ENCODE measurements at places on chromosomes 12 and 14. TPM values are rescaled to one million over a fixed set of nuclear protein-coding genes. Genes with fewer than 3 reads are reported as not detected.
A peak's percentile ranks its signal among the peaks of the same experiment; 100 is the strongest.

Gene GLIPR1L2
- total RNA-seq: 0.72 TPM

Gene TAMALIN
- 382 TPM for total RNA-seq

Gene ZDHHC22
- not detected for total RNA-seq

Gene CACNA1C
- total RNA-seq: 0.16 TPM

DNA sequence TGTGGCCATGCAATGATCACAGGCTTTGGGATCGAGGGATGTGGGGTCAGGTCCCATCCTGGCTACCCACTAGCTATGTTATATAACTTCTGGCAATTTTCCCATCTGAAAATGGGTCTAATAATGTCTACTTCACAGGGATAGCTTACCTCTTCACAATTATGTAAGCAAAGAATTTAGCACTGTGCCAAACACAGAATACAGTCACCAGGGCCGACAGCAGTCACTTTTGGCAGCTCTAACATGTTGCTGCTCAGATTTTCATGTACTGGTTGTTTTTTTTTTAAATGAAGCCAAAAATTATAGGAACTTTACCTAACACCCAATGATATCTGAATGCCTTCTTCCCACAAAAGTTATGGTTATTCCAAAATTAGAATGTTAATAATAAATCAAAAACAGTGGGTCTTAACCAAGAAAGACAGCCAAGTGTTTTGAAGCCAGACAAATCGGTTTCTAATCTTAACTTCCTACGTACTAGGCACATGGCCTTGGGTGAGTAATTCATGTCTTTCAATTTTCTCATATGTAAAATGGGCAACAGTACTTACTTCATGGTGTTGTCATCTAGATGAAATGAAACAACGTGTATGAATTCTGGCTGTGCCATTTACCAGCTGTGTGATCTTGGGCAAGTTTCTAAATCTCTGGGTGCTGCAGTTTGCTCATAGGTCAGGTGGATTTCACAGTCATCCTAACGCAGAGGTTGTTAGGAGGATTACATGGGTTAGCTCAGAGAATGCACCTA lies 13.0 kb upstream of the PCED1B start:
- no peaks in the 10 kb centered on the region for H3K4me1 ChIP-seq
- no peak for DNase-seq
- H3K27ac ChIP-seq: no peak overlapping the region
- no peaks in the 10 kb centered on the region for H3K27me3 ChIP-seq
- no peak overlapping the region for H3K4me3 ChIP-seq

GRCh38 chr12:93167841-93168492 lies 209.8 kb upstream of the NUDT4 start:
- no peaks in the 10 kb centered on the region for H3K27me3 ChIP-seq
- H3K27ac ChIP-seq: no peak overlapping the region
- DNase-seq: no peak

DNA sequence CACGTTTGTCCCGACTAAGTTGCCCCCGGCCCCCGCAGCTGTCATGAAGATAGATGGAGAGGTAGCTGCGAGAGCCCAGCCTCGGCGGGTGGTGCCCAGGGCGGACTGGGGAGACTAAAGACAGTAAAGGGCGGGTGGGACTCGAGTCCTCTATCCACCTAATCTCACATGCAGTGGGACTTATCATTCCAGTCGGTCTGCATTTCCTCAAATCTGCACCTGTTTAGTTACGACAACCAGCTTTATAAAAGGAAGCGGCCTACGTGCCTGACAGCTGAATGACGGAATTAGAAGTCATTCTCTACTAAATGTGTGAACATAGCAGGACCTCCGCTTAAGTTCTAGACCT lies 109.8 kb upstream of the EGLN3 start:
- H3K36me3 ChIP-seq: no peaks in the 10 kb centered on the region
- H3K4me1 ChIP-seq: peaks cover 12% of the 10 kb centered on the region
- DNase-seq: no peak
- peak overlapping the region; percentile 44 for H3K27ac ChIP-seq

GRCh38 chr14:44863271-44863670 lies 98.5 kb downstream of the KLHL28 start:
- no peaks in the 10 kb centered on the region for H3K36me3 ChIP-seq
- DNase-seq: no peak
- H3K27me3 ChIP-seq: no peaks in the 10 kb centered on the region
- H3K27ac ChIP-seq: no peak overlapping the region

GRCh38 chr12:3086729-3087323 lies 9.6 kb downstream of the TSPAN9 start:
- no peak overlapping the region for H3K27ac ChIP-seq
- DNase-seq: no peak
- H3K36me3 ChIP-seq: no peaks in the 10 kb centered on the region
- H3K4me1 ChIP-seq: no peaks in the 10 kb centered on the region

DNA sequence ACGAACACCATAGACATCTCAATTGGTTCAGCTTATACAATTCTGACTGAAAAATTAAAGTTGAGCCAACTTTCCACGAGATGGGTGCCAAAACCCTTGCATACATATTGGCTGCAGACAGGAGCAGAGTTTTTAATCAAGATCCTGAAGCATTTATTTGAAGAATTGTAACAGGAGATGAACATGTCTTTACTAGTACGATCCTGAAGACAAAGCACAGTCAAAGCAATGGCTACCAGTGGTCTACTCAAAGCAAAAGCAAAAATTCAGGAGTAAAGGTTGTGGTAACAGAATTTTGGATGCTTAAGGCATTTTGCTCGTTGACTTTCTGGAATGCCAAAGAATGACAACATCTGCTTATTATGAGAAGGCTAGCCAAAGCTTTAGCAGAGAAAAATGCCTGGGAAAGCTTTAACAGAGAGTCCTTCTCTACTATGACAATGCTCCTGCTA lies 20.7 kb downstream of the ZDHHC17 start:
- no peaks in the 10 kb centered on the region for H3K36me3 ChIP-seq
- no peaks in the 10 kb centered on the region for H3K27me3 ChIP-seq
- H3K27ac ChIP-seq: no peak overlapping the region
- DNase-seq: no peak
- H3K4me3 ChIP-seq: no peak overlapping the region
- H3K4me1 ChIP-seq: no peaks in the 10 kb centered on the region

DNA sequence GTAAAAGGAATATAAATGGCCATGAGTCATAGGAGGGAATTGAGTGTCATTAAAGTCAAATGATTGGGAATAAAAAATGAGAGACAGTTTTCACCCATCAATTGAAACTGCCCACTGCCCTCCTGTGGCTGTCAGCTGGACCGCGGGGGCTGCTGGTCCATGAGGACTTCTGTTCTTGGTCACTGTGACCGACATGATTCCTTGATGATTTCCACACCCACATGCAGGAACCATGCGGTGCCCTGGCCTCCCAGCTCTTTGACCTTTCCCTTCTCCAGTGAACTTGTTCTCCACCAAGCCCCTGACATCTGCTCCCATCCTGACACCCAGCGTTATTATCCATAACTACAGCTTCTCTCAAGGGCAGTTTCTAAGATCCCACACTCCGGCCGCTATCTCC lies 48.4 kb downstream of the C12orf75 start:
- H3K4me3 ChIP-seq: no peak overlapping the region
- no peaks in the 10 kb centered on the region for H3K4me1 ChIP-seq
- H3K27ac ChIP-seq: no peak overlapping the region
- no peaks in the 10 kb centered on the region for H3K27me3 ChIP-seq
- DNase-seq: no peak

DNA sequence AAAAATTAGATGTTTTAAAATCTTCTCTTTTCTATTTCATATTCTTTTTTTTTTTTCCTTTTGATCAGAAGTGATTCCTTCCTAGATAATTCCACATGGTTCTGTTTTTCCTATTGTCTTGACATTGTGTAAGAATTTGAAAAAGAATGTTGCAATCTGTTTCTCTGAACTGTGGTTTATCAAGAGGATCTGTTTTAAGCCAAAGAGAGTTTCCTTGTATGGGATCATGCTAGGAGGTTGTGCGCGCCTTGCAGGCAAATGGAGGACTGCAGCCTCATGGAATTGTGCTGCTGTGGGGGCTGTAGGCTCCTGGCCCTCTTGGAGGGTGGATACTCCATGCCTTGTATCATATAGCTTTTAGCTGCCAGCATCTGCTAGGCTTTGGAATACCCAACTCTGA lies 43.3 kb upstream of the MBIP start:
- H3K4me1 ChIP-seq: no peaks in the 10 kb centered on the region
- no peak overlapping the region for H3K4me3 ChIP-seq
- H3K27me3 ChIP-seq: peaks cover 4% of the 10 kb centered on the region
- no peak for DNase-seq
- H3K27ac ChIP-seq: no peak overlapping the region

GRCh38 chr14:105855246-105855892 lies 329.0 kb downstream of the TMEM121 start:
- H3K27ac ChIP-seq: no peak overlapping the region
- H3K27me3 ChIP-seq: peaks cover 45% of the 10 kb centered on the region
- H3K36me3 ChIP-seq: no peaks in the 10 kb centered on the region

- peaks cover 22% of the 10 kb centered on the region for H3K36me3 ChIP-seq
- peaks cover 33% of the 10 kb centered on the region for H3K4me1 ChIP-seq
- peak overlapping the region; percentile 73 for H3K4me3 ChIP-seq
- H3K27me3 ChIP-seq: no peaks in the 10 kb centered on the region
These were observed 134.4 kb upstream of the AMIGO2 start for GRCh38 chr12:47214001-47214619.

DNA sequence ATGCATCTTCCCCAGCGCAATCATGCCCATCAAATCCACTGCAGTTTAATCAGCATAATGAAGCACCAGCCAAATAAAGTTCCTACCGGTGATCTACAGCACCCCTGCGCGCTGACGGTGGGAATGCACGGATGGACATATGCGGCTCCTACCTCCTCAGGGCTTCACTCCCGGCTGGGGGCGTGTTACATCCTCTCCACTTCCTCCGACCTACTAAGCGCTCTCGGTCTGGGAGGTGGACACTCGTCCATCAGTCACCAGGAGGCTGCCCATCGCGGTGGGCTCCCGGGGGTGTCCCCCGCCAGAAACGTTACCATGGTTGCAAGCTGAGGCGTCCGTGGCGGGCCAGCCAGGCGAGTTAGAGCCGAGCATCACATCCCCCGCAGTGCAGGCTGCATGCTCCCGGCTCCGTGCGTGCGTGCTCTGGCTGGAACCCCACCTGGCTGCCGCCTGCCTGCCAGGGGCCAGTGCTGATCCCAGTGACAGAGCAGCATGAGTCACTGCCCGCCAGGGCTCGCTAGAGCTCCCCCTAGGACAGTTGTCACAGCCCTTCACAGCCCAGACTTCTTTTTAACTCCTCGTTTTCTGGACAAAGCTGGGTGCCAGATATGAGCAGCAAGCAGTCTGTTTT lies 73.0 kb downstream of the CIT start:
- DNase-seq: no peak
- H3K4me1 ChIP-seq: no peaks in the 10 kb centered on the region
- H3K27me3 ChIP-seq: peaks cover 3% of the 10 kb centered on the region
- H3K36me3 ChIP-seq: no peaks in the 10 kb centered on the region
- no peak overlapping the region for H3K4me3 ChIP-seq

- H3K27ac ChIP-seq: no peak overlapping the region
- no peaks in the 10 kb centered on the region for H3K36me3 ChIP-seq
- no peak overlapping the region for H3K4me3 ChIP-seq
- DNase-seq: no peak
- H3K4me1 ChIP-seq: peaks cover 8% of the 10 kb centered on the region
These were observed 44.9 kb downstream of the IFNG start for GRCh38 chr12:68114606-68115005.

DNA sequence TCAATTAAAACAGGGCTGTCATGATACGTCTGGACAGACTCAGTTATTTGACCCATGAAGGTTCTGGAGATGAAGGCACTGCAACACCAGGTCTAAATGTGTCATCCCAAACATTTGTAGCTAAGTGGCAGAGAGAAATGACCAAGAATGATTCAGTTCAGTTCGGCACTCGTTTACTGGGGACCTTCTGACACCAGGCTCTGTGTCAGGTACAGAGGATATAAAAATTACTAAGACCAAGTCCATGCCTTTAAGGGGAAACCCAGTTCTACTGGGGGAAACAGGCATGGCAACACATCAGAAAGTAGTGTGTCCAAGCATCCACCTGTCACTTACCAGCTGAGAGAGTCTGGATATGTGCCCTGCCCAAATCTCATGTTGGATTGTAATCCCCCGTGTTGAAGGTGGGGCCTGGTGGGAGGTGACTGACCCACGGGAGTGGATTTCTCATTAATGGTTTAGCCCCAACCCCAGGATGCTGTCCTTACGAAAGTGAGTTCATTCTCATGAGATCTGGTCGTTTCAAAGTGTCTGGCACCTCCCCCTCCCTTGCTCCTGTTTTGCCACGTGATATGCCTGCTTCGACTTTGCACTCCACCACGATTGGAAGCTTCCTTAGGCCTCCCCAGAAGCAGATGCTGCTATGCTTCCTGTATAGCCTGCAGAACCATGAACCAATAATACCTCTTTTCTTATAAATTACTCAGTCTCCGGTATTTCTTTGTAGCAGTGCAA lies 41.9 kb upstream of the BCL2L14 start:
- H3K4me1 ChIP-seq: peaks cover 38% of the 10 kb centered on the region
- no peaks in the 10 kb centered on the region for H3K36me3 ChIP-seq
- H3K4me3 ChIP-seq: no peak overlapping the region

Data from T-cell (primary cell).